ENCODE measurements at places on chromosomes 1 and 21.

- DNase-seq = no peak
These were observed 22.0 kb downstream of the VPS26C start for GRCh38 chr21:37245151-37245550.

DNA sequence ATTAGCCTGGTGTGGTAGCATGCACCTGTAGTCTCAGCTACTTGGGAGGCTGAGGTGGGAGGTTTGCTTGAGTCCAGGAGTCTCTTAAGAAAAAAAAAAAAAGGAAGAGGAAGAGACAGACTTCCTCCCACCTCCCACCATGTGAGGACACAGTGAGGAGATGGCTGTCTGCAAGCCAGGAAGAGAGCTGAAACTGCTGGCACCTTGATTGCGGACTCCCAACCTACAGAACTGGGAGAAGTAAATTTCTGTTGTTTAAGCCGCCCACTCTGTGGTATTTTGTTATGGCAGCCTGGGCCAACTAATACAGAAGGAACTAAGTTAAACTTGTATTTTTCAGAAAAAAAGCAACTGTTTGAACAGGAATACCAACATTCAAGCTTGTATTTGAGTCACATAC lies 21.7 kb downstream of the DOP1B start:
- no peak for DNase-seq

DNA sequence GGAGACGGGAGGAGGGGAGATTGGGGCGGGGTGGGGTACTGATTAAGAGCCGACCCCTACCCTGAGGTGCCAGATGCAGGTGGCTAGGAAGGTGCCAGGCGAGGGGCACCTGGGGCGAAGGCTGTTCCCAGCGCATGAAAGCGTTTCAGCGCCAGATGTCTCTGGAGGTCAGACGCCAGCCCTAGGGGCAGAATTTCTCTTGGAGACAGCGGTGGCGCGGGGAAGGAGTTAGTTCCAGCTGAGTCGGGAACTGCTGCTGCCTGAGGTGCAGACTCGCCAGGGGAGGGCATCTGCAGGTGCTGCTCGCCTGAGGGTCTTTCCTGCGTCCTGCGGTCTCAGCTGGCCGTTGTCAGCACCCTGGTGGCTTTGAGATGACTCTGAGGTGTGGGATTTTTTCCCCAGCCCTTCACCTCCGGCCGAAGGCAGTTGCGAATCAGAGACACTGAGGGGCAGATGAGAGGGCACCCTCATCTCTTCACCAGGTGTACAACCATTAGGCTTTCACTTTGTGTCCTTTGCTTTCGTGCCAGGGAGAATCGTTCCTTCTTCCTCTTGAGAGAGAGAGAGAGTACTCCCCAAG lies 539 bp downstream of the CGN start:
- DNase-seq = no peak

DNA sequence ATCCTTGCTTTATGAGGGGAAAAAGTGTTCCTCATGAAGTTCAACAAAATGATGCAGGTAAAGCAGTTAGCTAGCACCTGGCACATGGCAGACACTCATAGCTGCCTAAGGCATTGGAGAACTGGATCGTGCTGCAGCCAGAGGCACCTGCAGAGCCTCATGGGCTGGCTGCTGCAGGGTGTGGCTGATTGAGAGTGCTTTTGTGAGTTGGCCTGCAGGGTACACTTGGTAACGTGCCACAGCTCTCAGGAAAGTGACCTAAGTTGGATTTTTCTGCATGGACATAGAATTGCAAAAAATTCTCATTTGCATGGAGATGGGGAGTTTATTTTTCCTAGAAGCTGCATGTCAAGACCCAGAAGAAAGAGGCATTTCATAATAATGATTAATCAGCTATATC lies 31.6 kb upstream of the IL20 start:
- DNase-seq = no peak

GRCh38 chr1:161511018-161511755 lies 5.9 kb downstream of the FCGR2A start:
- DNase-seq = no peak

- DNase-seq = peak; percentile 40
These were observed 125.7 kb upstream of the GADD45A start for GRCh38 chr1:67559222-67559700.

DNA sequence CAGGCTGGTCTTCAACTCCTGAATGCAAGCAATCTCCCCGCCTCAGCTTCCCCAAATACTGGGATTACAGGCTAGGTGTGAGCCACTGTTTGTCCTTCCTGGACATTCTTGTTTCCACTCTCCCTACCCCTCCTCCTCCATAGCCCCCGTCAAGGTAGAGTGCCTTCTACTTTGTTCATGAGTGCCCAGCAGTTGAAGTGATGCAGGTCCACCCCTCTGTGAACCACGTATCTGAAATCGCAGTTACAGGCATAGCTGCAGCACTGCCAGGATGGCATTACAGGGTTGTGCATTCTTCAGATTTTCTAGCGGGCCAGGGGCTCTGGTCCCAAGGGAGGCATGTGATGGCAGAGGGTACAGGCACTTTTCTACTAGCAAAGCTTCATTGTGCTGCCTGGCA lies 7.4 kb upstream of the TLR5 start:
- DNase-seq = no peak

DNA sequence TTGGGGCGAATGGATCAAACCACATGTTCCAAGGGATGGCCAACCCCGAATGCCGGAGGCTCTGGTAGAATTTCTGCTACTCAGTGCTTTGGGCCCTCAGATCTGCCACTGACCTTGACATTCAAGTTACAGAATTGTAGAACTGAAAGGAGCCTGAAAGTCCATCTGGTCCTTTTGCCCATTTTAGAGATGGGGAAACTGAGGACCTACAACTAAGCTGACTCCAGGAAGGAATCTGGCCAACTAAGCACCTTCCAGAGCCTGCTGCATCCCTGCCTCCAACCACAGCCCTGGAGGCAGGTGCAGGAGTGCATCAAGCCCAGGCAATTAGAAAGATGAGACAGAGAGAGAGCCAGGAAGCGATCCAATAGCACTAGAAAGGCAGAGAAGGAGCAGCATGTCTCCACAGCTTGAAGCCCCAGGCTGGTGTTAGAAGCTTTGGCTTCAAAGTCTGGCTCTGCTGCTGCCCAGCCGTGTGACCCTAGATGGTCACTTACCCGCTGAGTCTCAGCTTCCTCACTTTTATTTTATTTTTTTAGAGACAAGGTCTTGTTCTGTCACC lies 1.3 kb upstream of the CTRC start:
- DNase-seq = no peak

DNA sequence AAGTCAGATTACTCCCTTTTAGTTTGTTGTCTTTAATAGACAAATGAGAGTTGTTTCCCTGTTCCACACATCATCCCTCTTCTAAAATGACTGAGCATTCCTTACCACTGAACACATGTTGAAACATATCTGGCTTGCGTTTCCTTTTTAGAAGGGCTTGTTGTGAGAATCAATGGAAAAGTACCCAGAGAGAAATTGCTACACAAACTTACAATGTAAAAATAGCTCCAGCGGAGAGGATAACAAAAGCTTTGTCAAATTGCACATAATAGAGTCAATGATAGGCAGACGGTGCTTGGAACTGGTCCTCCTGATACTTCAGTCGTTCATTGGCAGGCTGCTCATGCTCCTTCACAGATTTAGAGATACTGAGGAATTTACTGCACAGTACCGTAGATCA lies 123.9 kb downstream of the CYYR1 start:
- peak; percentile 78 for DNase-seq

DNA sequence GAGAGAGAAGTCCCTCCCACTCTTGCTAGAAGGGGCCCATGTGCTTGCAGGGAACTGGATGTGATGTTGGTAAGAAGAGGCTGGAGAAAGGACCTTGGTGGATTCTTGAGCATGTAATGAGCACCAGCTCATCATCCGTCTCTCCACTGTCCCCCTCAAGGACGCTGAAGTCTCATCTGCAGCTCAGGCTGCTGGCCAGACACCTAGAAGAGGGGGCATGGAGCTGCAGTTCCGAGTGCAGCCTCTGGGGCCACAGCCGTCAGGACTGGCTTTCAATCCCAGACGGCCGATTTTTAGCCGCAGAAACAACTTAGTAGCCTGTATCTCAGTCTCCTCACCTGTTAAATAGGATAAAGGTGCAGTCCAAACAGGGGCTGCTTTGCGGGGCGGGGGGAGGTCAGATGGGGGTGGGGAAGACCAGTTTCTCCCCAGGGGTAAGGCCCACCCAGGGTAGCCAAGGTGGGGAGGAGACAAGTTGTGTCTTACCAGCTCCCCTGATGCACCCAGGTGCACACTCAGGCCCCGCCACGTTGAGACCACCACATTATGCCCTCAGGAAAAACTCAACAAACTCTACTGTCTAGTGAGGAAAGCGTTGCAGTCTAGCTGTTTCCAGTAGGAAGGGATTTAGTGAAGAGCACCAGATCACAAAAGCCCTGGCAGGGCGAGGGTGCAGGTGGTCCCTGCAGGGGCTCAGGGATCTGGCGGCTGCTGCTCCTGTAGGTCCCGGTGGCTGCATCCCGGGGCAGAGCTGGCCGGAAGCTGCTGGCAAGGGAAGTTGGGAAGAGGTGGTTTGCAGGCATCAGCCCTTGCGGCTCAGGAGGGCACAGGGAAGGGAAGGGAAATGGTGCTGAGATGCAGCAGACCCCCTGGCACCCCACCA lies 29.5 kb downstream of the LDLRAP1 start:
- DNase-seq = no peak

DNA sequence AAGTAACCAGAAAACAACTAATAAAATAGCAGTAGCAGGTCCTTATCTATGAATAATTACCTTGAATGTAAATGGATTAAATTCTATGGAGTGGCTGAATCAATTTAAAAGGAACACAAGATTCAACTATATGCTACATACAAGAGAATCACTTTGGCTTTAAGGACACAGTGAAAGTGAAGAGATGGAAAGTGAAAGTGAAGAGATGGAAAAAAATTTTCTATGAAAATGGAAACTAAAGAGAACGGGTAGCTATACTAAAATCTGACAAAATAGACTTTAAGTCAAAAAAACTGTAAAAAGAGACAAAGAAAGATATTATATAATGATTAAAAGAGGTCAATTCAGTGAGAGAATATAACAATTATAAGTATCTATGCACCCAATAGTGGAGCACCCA lies 54.7 kb downstream of the C1orf185 start:
- DNase-seq = no peak

- no peak for DNase-seq
These were observed 69.9 kb upstream of the ADAMTS5 start for GRCh38 chr21:27036736-27037301.

- no peak for DNase-seq
These were observed 207.0 kb downstream of the BARHL2 start for GRCh38 chr1:90510143-90510542.

- DNase-seq = no peak
These were observed 31.3 kb downstream of the MAST2 start for GRCh38 chr1:45834689-45835088.

DNA sequence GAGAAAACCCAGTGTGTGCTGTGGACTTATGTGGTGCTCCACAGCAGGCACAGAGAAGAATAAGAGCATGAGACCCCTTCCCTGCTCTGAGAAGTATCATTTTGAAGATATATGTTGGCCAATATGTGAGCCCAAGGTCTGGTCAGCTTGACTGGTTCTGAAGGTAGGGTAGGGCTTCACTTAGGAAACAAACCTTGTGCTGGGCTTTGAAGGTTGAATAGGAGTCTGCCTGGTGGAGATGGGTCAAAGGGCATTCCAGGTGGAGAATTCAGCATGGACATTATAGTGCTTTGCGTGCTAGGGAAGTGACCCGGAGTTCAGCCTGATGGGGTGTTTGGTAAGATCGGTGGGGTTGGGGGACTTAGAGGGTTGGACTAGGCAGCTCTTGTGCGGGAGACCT lies 99.1 kb downstream of the EPHB2 start:
- DNase-seq = no peak

- DNase-seq = no peak
These were observed 30.4 kb upstream of the FOXO6 start for GRCh38 chr1:41330588-41331545.

DNA sequence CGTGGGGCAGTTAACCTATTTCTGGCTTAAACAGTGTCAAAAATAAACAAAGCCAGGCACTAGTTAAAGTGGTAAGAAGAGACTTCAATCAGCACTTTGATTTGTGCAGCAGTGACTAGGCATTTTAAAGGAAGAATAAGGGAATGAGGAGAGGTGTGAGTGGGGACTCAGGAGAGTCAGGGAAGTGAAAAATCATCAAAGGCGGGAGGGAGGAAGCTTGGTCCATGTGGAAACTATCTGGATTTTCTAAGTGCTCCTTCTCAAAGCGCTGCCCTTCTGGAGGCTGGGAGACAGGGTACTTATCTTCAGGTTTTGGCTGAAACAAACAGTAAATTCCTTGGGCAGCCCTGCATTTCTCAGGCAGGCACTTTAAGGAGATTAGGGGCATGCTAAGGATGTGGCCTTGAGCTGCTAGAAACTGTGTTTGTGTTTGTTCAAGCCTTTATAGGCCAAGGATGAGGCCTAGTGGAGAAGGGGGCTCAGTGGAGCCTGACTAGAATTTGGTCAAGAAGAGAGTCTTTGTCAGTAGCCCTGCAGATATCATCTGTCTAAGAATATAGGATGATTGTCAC lies 486.5 kb downstream of the SIPA1L2 start:
- DNase-seq = no peak

GRCh38 chr1:30586671-30587070 lies 136.7 kb downstream of the MATN1 start:
- no peak for DNase-seq

DNA sequence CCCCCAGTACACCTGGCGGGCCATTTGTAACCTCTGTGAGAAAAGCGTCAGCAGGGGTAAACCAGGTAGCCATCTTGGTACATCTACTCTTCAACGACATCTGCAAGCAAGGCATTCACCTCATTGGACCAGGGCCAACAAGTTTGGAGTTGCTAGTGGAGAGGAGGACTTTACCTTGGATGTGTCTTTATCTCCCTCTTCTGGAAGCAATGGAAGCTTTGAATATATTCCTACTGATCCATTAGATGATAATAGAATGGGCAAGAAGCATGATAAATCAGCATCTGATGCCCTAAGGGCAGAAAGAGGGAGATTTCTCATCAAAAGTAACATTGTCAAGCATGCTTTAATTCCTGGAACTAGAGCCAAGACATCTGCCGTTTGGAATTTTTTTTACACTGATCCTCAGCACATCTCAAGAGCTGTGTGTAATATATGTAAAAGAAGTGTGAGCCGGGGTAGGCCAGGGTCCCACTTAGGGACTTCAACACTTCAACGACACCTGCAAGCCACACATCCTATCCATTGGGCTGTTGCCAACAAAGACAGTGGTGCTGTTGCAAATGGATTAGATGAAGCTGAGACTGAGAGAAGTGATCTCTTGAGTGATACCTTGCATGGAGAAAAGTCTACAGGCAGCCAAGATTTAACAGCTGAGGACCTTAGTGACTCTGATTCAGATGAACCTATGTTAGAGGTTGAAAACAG lies 2.7 kb downstream of the ZBED6 start:
- no peak for DNase-seq

DNA sequence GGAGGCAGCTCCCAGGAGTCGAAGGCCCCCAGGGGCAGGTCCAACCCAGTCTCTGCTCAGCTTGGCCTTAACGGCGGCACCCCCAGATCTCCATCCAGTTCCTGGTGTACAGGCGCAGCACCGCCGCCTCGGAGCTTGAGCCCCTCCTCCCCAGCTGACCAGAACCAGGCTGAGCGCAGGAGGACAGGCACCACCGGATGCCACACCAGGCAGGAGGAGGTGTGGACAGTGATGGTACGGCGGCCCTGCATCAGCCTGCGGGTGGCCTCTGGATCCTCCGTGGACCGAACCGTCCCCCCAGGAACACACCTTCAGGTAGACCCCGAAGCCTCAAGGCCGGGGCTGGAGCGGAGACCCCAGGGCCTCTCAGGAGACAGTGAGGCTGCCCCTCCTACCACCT lies 16.4 kb downstream of the SLC66A1 start:
- no peak for DNase-seq

All from fibroblast of skin of right quadriceps (primary cell).